Stomach (tissue), 19 donors: ENCODE measurements at places on chromosomes 5 and 9. TPM values are rescaled to one million over a fixed set of nuclear protein-coding genes. Genes with fewer than 3 reads are reported as not detected.

DNA sequence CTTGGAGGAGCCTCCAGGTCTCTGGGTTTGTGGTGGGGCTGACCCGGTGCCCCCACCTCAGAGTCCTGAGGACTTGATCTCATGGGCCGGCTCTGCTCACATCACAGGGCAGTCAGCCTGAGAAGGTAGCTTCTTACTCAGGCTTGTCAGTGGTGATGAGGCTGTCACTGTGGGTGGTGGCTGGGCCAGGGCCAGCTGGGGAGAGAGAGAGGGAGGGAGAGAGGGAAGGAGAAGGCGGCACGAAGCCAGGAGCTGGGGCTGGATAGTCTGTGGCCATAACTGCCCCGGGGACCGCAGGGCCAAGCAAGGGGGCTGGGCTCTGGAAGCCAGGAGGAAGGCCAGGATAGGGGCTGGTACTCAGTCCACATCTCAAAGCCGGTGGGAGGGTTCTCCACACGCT lies 6.5 kb downstream of the NTNG2 start:
- peak; percentile 36 for DNase-seq

GRCh38 chr9:99445371-99445891 lies 223.3 kb downstream of the SEC61B start:
- DNase-seq = no peak

- DNase-seq = no peak
These were observed 37.0 kb downstream of the SLC38A9 start for GRCh38 chr5:55675119-55675518.

CFAP90 gene
- total RNA-seq = not detected

ALDOB gene
- 3.5 TPM for total RNA-seq
